Stimulated activated CD4-positive, alpha-beta T cell treated with anti-CD3 and anti-CD28 coated beads, Interleukin-1b, Interleukin-23, amount 100 ng/mL, for 1 hour (primary cell): ENCODE measurements at places on chromosomes 7 and 10.

DNA sequence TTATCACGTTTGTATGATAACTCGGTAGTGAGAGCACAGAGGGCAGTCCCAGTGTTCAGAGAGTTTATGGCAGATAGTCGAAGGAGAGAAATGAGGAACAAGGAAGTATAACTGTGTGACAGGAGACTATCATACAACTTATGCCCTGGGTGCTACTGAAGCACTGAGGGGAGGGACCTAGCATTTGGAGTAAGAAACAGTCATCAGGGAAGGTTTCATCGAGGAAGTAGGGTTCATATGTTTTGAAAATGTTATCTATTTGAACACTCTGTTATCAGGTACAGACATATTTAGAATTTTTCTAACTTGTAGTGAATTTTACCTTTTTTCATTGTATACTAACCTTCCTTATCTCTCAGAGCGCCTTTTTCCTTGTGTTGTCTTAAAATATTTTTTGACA lies 1214.4 kb upstream of the C7orf33 start:
- DNase-seq: no peak

DNA sequence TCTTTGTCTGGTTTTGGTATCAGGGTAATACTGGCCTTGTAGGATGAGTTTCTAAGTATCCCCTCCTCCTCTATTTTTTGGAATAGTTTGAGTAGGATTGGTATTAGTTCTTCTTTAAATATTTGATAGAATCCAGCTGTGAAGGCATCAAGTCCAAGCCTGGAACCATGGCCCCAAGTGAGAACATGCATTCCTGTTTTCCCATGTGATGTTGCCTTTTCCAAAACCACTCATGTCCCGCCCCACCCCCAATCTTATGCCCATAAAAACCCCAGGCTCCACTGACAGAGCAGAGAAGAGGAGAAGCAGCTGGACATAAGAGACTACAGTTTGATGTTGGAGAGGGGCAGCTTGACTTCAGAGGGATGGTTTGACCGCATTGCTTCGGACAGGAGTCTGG lies 71.2 kb downstream of the MINPP1 start:
- no peak for DNase-seq

DNA sequence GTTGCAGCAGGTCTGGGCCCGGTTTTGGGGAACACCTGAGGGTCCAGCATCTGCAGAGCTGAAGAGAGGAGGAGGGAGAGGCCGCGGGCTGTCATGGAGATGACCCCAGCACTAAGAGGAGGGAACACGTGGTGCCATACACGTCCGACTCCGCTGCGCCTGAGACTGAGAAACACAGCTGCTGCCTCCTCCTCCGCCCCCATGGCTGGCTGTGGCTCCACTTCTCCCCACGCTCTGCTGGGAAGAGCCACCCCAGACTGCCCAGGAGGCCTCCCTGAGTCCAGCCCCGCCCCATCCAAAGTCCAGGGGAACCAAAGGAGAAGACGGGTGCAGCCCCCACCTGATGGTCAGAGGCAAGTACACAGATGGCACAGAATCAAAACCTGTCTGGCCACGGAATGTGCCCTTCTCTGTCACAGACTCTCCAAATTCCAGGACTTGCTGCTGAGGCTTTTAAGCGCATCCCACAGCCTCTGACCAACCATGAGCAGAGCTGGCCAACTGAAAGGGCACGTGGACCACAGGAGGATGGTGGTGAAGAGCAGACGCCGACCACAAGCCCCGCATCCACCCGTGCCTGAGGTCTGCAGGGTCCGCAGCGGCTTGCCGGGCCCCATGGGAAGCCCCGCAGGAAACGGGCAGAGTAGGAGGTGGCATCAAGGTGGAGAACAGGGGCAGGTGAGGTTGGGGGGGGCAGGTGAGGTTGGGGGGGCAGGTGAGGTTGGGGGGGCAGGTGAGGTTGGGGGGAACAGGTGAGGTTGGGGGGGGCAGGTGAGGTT lies 24.0 kb downstream of the STK32C start:
- no peak for DNase-seq

GRCh38 chr7:158834878-158835784 lies 5.8 kb upstream of the ESYT2 start:
- no peak for DNase-seq

- no peak for DNase-seq
Observed at GRCh38 chr7:158282461-158283001, 305.1 kb downstream of the PTPRN2 start.

DNA sequence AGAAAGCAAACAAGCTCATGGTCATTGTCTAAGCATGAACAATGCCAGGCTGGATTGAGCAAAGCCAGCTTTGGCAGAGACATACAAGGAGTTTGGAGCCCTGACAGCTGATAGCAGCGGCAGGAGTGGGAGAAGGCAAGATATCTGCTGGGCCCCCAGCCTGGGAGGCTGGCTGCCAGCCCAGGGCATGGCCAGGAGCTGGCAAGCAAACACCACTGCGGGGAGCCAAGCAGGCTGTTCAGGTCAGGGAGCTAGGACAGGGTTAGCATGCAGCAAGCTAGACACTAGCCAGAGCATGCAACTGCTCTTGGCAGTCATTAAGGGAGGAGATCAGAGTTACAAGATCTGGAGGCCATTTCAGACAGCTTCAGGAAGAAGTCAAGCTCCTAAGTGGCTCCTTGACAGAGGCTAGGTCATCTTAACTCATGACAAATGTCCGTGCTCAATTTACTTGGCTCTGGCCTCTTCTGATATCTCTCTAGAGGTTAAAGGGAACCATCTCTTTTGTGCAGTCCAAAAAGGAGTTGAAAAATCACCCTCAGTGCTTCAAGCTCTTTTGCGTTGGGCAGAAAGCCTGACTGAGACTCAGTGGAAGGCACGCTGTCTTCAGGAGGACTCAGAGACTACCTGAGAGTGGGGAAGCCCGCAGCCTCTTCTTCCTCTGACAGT lies 436.8 kb upstream of the C7orf33 start:
- no peak for DNase-seq

DNA sequence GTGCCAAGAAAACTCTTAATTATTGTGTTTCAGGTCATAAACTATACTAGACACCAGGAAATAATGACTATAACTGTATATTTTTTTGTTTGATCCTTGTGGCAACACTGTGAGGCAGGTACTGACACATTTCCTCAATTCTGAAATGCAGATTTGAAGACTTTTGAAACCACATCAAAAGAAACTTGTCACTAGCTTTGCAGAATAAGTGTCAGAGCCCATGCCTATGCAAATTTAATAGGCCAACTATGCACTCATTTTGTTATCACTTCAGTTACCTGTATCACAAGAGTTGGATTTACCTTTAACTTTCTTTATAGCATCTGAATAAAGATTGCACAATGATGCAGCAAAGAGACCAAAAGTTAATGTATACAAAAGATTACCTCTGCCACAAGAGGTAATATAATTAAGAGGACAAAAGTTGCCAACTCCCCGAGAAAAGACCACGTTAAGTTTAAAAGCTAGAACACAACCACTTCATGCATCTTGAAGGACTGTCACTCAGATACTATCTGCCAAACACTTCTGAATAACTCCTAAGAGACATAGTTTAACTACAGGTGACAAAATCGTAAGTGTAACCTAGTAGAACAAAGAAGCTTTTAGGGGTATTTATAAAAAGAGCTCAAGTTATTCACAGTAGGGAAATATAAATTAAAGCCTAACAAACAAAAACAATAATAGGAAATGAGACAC lies 80.5 kb downstream of the ELAPOR2 start:
- DNase-seq: no peak

DNA sequence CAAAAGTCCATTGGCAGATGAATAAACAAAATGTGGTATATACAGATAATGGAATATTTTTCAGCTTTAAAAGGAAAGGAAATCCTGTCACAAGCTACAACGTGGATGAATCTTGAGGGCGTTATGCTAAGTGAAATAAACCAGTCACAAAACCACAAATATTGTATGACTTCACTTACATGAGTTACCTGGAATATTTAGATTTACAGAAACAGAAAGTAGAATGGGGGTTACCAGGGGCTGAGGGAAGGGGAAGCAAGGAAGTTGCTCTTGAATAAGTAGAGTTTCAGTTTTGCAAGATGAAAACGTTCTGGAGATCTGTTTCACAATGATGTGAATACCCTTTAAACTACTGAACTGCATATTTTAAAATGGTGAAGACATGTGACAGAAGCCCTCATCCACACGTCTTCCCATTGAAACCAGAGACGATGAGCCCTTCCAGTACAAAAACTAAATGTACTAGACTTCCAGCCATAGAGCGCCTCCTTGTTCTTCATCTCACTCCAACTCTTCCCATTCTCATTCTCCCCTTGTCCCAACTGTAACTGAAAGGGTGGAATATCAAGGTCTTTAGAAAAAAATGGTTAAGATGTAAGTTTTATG lies 62.4 kb downstream of the MICU1 start:
- no peak for DNase-seq

DNA sequence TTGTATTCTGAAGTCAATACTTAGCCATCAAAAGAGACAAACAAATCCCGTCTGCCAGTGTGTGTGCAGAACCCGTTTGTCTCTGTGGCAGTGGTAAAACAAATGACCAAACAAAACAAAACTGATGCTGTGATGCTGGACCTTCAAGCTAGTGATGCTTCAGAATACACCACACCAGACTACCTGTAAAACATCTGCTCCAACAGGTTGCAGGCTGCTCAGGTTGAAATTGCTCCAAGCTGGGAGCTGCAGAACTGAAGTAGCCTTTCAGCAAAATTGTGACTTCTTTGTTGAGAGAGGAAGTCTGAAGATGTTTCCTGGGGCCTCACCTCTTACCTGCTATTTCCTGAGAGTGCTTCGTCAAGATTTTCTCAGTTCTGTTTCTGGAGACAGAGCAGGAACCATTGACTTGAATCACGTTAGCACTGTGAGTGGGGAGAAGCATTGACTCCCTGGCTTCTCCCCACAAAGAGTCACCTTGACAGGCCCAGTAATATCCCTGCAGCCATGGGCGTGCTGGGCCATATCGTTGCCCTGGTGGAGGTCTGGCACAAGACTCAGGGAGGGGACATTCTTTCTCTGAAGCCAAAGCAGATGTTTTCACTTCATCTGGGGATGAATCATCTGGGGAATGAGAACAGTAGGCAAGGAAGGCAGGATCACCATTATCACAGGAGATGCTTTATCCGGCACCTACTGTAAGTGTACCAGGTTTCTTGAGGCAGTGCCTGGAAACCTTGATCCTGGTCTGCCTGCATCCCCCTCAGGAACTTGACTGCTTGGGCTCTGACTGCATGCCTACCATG lies 80.2 kb downstream of the RBM20 start:
- DNase-seq: no peak

- no peak for DNase-seq
Observed at GRCh38 chr7:155219154-155219531, 78.5 kb upstream of the INSIG1 start.

DNA sequence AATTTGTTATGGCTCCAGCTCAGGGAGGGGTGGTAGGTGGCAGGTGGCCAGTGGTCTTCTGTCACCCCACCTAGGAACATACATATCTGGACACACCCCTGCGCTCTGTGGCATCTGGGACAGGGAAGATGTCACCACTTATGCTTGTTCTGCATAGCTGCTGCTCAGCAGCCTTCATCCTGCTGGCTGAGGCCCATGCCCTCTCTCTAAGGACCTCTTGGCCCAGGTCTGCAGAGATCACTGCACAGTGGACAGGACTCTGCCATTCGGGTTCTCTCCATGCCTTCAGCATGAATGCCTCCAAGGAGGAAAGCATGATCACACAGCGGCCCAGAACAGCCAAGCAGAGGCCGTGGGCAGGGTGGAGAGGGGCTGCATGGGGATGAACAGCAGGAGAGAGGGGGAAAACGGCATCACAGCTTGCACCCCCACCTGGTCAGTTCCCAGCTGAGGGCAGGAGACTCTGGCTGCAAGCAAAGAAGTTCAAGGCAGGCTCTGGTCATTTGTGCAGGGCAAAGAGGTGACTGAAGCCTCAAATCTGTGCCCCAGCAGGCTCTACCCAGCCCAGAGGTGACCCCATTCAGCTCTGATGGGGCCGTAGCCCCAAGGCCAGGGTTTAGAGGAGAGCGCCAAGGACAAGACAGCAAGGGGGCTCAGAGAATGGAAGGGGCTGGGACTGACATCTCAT lies 47.8 kb upstream of the GDF10 start:
- no peak for DNase-seq

GRCh38 chr7:152854386-152854785 lies 94.8 kb downstream of the ACTR3B start:
- no peak for DNase-seq

DNA sequence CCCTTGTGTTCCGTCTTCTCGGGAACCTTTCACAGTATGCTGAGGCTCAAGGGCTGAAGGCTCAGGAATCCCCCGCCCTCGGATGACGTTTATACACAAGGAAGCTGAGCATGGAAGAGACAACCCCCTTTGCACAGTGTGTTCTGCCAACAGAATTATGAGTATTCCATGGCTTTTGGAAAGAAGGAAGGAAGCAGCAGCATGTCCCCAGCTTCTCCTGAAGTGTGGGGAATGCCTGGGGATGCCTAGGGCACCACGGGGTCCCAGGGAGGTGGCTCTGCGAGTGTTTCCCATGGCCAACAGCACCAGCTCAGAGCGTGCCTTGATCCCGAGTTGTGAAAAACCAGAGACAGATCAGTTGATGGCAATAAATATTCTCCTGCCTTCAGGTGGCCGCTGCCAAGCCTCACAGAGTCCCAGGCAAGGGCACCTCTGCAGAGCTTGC lies 88.8 kb upstream of the DDC start:
- DNase-seq: no peak

- DNase-seq: no peak
Observed at GRCh38 chr10:33880291-33880690, 545.8 kb upstream of the NRP1 start.

DNA sequence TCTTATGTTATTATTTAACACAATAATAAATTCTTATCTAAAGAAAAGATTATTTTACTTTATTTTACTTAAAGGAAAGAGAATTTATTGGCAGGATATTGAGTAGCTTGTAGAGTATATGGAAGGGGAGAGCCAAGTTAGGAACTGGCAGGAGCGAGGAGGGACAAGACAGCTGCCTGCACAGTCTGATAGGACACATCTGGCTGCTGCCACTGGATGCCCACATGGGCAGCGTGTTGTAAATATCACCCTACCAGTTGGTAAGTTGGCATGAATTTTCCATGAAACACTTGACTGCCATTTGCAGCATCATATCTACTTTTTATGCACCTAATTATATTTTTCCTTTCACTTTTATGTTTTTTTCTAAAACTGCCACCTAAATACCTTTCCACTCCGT lies 19.6 kb downstream of the SRI start:
- DNase-seq: no peak

DNA sequence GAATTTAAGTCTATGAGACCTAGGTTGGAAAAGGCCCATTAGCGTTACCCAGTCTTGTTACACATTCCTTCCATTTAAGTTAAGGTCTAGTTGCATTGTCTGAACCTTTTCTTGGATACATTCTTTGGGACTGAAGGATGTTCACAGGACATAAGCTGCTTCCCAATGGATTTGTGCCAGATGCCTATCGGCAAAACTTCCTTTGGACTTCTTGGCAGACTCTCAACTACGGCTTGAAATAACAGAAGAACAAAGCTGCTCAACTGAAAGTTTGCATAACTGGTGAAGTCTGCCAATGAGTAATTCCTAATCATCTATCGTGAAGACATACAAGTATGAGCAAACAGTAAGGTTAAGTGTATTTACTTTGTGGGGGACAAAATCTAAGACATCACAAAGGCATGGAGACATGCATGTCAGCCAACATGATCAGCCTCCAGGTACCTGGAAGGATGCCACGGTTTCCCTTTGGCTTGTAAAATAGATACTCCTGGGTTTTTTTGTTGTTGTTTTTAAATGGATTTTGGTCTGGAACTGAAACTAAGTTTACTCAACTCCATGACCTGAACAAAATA lies 35.4 kb downstream of the MALSU1 start:
- no peak for DNase-seq
